Renal pelvis (tissue), 12 donors: ENCODE measurements at places on chromosomes 16 and 17.

- DNase-seq = no peak
Measured at GRCh38 chr17:2223617-2223927, 80.0 kb downstream of the SMG6 start.

- DNase-seq = no peak
Measured at GRCh38 chr16:30113031-30113710, at the start of gene GDPD3. TSS of gene GDPD3 (minus strand) at chr16:30113537. CDS start at chr16:30113478, 59 bp downstream.

DNA sequence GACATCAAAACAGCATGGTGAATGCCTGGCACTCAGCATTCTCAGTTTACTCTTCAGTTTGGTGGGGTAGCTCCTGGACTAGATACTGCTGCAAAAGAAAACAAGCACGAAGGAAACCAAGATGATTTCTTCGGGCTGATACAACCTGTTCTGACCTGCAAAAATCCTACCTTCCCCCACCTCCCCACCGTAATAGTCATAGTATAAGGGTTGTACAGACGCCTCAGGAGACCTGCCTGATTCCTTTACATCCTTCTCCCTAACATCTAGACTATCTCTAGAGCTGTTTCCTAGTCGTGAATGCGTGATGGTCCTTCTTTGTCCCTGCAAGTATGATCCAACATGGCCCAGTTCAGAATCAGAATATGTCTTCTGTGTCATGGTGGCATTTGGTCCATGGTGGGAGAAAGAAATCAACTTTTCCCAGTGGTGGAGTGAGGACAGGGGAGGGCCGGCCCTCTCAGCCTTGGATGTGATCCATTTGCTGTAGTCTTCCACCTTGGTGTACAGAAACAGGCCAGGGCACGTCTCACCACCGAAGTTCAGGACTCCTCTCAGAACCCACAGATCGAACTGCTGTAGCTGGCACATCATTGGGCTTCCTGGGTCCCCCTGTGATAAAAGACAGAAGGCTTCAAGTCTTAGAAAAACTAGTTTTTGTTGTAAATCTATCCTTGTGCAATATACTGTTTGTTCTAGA is 14.5 kb downstream of the PRSS54 start:
- DNase-seq = no peak

DNA sequence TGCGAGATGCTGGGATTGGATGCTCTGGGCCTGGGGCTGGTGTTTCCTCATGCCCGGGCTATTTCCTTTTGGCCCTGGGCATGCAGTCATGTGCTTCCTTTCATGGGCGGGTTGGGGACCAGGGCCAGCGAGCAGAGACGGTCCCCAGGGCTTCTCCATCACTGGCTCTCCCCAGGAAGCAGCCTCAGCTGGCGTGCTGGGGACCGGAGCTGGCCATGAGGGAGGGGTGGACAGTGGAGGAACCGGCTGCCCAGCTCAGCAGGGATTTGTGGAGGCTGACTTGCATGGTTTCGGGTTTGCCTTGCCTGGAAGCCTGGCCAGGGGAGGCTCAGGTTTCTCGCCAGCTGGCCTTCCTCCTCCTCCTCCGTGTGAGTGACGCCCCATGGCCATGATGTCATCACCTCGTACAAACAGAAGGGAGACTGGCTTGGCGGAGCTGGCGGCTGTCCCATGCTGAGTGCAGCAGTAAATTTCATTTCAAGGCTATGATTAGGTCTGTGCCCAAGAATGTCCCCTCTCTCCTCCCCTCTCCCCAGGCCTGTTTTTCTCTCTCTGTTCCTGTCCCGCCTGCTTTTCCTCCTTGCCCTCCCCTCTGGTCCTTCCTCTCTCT is 8.9 kb upstream of the TIMP2 start:
- peak; percentile 95 for DNase-seq

DNA sequence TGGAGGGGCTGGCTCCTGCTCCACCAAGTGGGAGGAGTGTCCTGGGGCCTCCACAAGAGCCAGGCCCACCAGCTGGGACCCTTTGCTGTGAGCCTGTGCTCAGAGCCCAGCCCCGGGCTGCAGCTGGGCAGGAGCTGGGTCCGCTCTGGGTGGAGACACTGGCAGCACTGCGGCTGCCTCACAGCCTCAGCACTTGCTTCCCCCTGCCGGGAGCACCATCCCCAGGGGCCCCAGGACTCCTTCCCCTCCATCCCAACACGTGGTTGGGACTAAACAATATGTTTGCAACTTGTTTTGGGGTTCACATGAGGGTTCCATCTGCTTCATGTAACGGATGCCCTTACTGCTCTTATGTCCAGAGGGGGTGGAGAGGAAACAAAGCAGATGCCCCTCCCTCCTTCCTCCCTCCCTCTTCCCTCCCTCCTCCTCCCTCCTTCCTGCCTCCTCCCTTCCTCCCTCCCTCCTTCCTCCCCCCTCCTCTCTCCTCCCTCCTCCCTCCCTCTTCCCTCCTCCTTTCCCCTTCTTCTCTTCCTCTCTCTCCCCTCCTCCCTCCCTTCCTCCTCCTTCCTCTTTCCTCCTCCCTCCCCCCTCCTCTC is 16.3 kb upstream of the CBFA2T3 start:
- peak; percentile 36 for DNase-seq

- DNase-seq = no peak
Measured at GRCh38 chr17:14557480-14557879, 256.6 kb downstream of the HS3ST3B1 start.

- DNase-seq = no peak
Measured at GRCh38 chr16:11094075-11094856, 149.9 kb downstream of the CLEC16A start.

DNA sequence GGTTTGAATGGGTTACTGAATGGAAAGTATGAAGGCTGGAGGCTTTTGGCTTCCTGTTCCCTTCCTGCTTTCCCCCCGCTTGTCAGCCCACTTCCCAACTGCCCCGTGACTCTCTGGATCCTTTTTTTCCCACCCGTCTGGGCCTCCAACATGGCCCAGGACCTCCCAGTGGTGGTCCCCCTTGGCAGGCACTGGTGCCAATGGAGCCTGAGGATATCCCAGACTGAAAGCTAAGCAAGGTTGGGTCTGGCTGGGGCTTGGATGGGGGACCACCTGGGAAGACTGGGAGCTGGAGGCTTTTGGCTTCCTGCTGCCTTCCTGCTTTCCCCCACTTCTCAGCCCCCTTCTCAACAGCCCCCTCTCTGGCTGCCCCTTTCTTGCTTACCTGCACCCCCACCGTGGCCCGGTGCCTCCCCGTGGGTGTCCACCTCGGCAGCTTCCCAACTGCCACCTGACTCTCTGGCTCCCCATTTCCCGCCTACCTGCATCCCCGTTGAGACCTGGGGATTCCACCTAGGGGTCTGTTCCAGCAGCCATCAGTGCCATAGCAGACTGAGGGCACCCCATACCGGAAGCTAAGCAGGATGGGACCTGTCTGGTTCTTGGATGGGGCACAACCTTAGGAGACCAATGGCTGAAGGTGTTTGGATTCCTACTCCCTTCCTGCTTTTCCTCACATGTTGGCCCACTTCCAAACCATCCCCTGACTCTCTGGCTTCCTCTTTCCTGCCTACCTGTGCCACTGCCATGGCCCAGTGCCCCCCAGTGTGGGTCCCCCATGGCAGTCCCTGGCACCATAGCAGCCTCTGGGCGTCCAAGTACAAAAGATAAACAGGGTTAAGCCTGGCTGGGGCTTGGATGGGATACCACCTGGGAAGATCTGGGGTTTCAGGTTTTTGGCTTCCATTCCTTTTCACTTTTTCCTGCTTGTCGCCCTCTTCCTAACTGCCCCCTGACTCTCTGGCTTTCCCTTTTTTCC is 2295.3 kb downstream of the TP53TG3F start:
- DNase-seq = no peak

DNA sequence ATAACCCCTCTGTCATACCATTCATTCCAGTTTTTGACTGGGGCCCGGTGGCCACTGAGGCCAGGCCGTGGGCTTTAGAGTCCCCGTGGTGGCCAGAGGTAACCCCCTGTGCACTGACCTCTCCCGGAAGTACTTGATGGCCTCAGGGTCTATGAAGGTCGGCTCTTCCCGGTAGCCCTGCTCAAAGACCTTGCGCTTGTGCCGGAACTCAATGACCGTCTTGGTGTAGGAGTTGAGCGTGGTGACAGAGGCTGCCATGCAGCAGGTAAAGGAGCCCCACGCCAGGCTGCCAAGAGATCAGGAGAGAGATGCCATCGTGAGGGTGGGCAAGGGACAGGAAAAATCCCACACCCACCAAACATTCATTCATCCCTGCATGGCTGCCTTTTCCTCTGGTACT is 234.8 kb downstream of the GSG1L start:
- DNase-seq = no peak

- DNase-seq = no peak
Measured at GRCh38 chr17:21164216-21164615, 37.5 kb downstream of the DHRS7B start.

- no peak for DNase-seq
Measured at GRCh38 chr17:39639566-39640458, 2.9 kb downstream of the STARD3 start.

DNA sequence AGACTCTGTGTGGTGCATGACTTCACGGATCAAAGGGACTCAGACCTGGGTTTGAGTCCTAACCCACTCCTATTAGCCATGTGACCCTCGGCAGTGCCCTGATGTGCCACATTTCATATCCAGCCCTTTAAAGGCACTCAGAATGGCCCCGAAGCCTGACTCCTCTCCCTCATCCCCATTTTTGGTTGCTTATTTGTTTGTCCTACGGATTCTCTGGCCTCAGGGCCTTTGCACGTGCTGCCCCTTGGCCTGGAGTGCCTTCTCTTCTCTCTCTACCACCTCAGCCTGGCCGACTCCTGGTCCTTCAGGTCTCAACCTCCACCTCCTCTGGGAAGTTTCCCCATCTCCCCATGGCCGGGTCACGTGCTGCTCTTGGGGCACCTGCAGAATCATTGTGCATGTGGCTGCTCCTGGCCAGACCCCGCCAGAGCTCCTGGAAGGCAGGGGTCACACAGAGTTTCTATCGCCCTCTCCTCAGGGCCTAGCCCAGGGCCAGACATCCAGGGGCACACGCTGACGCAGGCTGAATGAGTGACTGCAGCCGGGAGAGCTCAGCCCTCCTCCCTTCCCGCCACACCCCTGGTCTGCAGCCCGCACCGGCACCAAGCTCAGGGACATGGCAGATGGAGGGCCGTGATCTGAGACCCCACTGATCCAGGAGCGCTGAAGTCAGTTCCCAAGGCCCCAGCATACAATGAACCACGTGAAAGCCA is 22.0 kb upstream of the CIBAR2 start:
- DNase-seq = no peak

- DNase-seq = no peak
Measured at GRCh38 chr16:17301184-17301583, 169.6 kb downstream of the XYLT1 start.

DNA sequence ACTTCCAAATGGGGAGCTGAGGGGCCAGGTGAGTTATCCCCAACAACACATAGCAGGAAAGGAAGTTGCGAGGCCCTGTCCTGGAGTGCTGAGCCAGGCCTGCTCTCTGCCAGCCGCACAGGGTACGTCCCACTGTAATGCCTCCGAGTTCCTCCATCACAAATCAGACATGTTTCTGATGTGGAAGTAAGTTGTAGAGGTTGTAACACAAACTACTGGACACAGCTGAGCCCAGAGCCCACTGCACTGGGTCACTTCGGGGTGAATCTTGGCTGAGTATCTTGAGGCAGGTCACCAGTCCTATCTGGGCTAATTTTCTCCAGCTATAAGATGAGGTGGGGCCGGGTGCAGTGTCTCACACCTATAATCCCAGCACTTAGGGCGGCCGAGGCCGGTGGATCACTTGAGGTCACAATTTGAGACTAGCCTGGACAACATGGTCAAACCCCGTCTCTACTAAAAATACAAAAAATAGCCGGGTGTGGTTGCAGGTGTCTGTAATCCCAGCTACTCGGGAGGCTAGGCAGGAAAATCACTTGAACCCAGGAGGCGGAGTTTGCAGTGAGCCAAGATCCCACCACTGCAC is 100.8 kb upstream of the CDH5 start:
- DNase-seq = no peak

DNA sequence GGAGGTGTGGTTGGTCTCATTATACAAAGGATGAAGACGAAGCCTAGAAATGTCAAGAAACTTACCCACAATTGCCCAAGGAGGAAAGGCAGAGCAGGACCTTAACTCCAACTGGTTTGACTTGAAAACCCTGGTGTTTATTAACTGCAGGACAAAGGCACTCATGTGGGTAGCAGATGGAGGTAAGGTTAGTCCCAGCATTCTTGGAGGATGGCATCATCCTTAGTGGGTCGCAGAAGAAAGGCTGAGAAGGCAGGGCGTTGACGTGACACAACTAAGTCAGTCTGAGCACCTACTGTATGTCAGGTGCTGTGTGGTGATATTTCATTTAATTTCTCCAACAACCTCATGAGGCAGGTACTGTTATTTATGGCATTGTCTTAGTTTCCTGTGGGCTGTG is 101.3 kb downstream of the HAPSTR1 start:
- no peak for DNase-seq

- no peak for DNase-seq
Measured at GRCh38 chr16:88282564-88283395, 100.0 kb upstream of the ZNF469 start.

DNA sequence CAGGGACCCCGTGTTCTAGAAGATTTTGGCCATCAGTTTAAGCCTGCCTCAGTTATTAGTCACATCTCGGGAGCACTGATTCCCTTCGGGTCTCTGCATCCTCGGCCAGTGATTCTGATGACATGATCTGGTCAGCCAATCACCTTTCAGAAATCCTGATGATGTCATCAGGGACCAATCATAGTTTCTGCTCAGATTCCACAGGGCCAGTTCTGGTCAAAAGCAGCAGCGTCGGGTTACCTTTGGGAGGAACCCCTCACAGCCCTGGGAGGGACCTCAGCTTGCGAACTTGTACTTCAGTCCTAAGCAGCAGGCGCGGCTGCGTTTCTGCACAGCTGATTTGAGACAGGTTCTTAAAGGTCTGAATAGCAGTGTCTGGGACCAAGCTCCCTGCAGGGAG is 13.9 kb downstream of the KDM8 start:
- peak; percentile 85 for DNase-seq

- no peak for DNase-seq
Measured at GRCh38 chr17:52157603-52158449, 688 bp downstream of the CA10 start.

- no peak for DNase-seq
Measured at GRCh38 chr17:57819285-57819684, 30.6 kb downstream of the MRPS23 start.

- no peak for DNase-seq
Measured at GRCh38 chr16:2691491-2692248, 9.3 kb downstream of the KCTD5 start.

- DNase-seq = no peak
Measured at GRCh38 chr17:73118139-73118538, 25.7 kb upstream of the SLC39A11 start.

GRCh38 chr16:79605999-79606398 is 5.5 kb upstream of the MAF start:
- no peak for DNase-seq

- no peak for DNase-seq
Measured at GRCh38 chr17:48028736-48029135, 8.9 kb downstream of the COPZ2 start.

DNA sequence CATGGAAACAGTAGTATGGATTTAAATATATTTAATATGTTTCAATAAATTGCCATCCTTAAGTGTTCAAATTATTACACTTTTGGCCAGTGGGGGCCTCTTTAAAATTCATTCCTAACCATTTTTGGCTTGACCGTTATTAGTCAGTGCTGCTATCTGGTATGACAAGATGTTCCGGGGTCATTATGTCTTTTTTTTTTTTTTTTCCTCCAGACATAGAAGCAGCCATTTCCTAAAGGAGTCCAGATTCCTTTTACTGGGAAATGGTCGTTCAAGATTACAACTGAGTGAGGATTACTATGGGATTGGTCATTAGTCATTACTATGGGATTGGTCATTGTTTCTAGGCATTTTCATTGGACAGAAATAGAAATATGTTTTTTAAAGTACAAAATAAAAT is 53.4 kb downstream of the NF1 start:
- DNase-seq = no peak
